HEK293T (cell line): ENCODE measurements at places on chromosomes 13 and 19.

GRCh38 chr19:19661141-19661674 lies 2.3 kb downstream of the ATP13A1 start:
- peak; percentile 3 for DNase-seq

GRCh38 chr19:33376941-33377557 lies 3.5 kb downstream of the CEBPG start:
- DNase-seq = no peak

GRCh38 chr13:48733739-48734335 lies 80.1 kb downstream of the CYSLTR2 start:
- DNase-seq = no peak

DNA sequence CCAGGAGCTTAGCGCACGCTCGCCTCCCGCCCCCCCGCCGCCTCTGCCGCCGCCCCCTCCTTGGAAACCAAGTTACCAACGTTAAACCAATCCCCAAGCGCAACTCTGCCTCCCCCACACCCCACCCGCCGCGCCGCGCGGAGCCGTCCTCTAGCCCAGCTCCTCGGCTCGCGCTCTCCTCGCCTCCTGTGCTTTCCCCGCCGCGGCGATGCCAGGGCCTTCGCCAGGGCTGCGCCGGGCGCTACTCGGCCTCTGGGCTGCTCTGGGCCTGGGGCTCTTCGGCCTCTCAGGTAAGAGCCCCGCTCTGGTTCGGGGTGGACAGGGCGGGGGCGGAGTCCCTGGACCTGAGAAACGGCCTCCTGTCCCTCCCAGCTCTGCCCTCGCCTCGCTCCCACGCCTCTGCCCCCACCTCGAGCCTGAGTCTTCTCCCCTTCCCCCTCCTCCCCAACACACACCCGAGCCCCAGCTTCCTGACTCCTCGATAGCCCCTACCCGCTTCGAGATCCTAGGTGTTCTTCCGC lies at the start of gene ICAM5:
TSS of gene ICAM5 (plus strand) at position 117 of the 521 bp plus-strand sequence. CDS start at position 209, 92 bp downstream.
- peak; percentile 44 for DNase-seq

DNA sequence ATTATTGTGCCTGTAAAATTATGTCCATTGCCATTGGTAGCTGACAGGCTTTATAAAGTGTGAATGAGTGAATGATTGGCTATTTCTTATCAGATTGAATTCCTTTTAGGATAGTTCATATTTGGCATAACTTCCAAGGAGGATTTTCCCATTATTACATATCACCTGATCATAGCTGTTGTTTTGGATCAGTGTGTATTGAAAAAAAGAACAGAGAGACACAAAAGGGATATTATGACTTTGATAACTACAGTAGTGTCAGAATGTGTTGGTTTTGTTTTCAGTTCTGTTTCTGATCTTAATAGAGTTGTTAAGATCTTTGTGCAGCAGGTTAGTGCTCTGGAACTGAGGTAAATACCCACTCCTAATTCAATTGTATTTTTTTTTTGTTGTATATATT lies 103.8 kb downstream of the LRCH1 start:
- no peak for DNase-seq

DNA sequence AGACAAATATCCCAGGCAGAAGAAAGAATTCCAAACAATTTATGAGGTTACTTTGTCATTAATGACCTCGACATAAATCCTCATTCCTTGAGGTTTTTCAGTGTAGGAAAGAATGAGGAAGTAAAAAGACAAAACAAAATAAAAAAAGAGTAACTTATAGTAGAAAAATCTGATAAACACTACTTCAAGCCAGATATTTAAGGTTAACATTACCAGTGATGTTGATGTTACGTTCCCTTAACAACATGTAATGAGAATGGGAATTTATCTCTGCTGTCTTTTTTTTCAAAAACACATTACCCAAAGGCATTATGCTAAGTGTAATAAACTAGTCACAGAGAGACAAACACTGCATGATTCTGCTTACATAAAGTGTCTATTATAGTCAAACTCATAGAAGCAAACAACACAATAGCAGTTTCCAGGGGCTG lies 935.1 kb downstream of the SLITRK1 start:
- DNase-seq = no peak

- no peak for DNase-seq
Observed at GRCh38 chr13:64553411-64554129, 2676.6 kb downstream of the PCDH9 start.

GRCh38 chr19:3670796-3671679 lies 29.2 kb downstream of the PIP5K1C start:
- no peak for DNase-seq

GRCh38 chr19:43498233-43498842 lies 6.2 kb downstream of the PHLDB3 start:
- no peak for DNase-seq

DNA sequence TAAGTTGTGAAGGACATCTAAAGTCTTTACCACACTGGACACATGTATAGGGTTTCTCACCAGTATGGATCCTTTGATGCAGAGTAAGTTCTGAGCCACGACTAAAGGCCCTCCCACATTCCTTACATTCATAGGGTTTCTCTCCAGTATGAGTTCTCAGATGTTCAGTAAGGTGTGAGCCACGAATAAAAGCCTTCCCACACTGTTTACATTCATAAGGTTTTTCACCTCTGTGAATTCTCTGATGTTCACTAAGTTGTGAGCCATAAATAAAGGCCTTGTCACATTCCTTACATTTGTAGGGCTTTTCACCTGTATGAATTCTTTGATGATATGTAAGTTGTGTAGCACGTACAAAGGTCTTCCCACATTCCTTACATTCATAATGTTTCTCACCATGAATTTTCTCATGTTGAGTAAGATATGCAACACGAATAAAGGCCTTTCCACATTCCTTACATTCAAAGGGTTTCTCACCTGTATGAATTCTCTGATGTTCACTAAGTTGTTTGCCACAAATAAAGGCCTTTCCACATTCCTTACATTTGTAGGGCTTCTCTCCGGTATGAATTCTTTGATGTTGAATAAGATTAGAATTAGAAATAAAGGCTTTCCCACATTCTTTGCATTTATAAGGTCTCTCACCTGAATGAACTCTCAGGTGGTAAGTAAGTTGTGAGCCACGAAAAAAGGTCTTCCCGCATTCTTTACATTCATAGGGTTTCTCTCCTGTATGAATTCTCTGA lies 29.8 kb downstream of the ZNF571 start:
- no peak for DNase-seq

GRCh38 chr19:38729653-38730469 lies 14.4 kb downstream of the CAPN12 start:
- DNase-seq = peak; percentile 63
